ENCODE measurements at places on chromosomes 1 and 21.

DNA sequence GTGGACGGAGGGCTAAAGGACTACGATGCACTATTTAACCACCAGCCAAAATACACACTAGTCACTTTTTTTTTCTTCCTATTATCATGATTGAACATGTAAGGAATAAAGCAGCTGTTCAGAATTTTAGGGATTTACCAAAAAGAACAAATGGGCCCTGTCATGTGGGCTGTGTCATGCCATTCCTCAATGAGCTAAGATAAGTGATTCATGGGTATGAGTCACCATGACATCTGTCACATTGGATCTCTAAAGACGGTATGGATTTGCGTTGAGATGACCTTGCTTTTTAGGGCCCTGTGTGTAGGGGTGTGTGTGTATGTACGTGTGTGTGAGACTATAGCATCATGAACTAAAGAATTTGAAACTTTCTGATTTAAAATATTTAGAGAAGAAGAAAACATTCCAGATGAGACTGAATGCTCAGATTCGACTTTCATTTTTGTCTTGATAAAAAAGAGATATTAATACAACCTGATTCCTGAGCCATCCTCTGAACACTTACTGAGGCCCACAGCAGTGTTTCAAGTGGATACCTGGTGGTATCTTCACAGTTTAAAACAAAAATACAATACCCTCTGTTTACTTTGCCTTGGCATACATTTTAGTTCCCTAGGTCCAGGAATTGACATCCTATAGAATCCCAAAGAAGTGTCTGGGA, 246.1 kb upstream of the DUSP10 start:
- DNase-seq: no peak

GRCh38 chr21:41235201-41235600, 67.2 kb downstream of the BACE2 start:
- no peak for DNase-seq

DNA sequence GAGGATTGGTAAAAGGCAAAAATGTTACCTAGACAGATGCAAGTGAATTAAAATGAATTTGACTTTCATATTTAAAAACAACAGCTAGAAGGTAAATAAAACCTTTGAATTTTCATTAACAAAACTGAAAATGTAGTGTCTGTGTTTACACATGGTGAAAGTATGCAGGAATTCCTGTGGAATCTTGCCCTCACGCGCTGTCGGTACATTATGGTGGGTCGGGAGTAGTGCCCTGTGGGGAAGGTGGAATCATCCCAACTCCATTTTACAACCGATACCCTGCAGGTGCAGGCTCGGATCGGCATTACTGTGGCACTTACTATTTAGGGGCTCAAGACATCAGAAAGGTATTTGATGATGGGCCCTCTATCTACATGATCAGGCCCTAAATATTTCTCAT, 197.2 kb upstream of the MAP1LC3C start:
- DNase-seq: no peak

DNA sequence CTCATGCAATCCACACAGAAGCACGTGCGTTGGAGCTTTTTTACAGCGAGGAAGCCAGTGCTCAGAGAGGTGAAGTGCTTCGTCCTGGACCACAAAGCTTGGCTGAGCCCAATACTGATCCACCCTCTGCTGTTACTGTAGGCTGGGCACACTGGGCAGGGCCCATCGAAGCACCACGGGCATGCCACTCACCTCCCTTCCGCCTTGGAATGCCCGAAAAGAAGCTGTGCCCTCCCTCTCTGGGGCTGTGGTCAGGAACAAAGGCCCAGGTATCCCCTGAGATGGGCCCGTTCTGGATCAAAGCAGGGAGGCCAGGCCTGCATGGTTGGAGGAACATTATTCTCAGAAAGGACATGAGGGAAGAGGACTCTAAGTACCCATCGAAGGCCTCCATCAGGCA, 206.7 kb upstream of the C1orf174 start:
- DNase-seq: no peak

DNA sequence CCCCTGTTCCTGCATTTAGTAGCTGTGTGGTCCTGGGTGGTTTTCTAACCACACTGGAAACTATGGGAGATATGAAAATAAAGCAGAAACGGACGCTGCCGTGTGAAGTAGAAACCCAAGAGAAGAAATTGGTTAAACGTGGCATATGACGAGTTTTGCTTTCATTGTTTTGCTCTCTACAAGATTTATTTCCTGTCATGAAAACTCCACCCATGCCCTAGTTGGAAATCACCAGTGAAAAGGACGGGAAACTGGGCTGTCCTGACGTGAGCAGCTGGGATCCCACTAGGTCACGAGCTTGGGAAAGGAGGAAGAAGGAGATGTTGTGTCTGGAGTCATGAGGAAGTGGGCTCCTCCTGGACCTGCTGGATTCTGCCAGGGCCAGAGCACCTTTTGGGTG, 120.8 kb upstream of the GADD45A start:
- DNase-seq: no peak

Data from NCI-H774 (cell line).